ENCODE measurements at places on chromosomes 4 and X.

DNA sequence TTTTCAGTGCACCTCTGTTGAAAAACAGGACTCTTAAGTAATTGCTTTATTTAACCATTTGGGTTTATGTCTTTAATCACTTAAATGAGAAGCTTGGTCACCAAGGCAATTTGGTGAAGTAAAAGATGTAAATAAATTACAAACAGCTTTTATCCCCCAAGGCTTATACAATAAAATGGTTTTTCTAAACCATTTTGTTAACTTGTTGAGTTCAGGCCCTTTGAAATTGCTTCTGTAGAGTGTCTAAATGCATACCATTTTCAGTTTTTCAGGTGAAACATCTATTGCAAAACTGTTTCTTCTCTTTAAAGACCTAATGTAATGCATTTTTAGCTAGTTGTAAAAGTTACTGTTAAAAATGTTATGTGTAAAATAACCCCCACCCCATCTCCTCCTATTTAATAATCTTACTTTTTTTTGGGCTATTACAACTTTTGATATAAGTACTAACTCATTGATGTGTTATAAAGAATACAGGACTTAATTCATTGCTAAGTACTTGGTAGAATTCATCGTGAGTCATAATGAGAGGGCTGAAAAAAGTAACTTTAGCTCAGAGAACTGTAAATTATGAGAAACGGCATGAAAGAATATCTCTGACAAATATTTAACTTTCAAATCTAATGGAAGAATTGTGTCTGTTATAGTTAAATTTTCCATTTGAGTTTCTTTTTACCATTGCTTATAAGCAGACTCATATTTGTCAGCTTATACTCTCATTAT, 4.5 kb downstream of the RAPGEF2 start:
- DNase-seq: no peak

DNA sequence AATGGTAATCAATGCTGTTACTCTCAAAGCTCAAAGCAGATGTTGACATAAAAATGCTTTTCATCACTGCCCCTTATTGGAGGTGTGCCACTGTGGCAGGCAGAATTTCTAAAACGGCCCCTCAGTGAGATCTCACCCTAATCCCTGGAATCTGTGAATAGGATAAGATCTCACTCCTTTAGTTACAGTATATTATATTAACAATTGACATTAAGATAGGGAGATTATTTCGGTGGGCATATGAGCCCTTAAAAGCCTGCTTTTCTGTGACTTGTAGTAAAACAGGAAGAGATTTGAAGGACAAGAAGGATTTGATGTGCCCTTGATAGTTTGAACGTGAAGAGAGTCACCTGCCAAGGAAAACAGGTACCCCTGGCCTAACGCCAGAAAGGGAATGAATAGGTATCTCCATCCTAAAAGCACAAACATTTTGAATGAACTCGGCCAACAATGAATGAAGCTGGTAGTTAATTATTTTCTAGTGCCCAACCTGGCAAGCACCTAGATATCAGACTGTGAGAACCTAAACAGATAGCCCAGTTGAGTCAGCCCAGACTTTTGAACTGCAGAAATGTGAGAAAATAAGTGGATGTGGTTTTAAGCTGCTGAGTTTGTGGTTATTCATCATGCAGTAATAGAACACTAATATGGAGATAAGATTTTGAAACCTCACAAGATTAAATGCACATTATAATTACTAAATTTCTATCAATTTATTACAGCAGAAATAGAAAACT, 881.6 kb downstream of the PCDH18 start:
- no peak for DNase-seq

- peak; percentile 65 for DNase-seq
Observed at GRCh38 chrX:135520022-135520552, 373 bp upstream of the INTS6L start.

DNA sequence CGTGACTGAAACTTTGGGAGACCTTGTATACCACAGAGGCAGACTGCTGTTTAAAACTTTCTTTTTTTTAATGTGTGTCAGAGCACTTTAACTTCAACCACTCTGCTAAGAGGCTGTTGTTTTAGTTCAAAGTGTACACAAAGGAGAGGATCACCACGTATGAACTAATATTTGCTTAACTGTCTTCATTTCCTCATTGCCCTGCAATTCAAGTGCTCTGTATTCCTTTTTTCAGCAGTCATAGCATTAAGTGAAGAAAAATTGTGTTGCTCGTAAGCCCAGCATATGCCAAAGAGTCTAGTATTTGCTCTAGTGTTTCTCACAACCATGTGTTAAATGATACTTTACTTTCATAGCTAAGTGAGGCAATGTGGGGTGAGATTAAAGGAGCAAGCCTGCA, 63.0 kb upstream of the HHIP start:
- DNase-seq: no peak

- no peak for DNase-seq
Observed at GRCh38 chrX:153374426-153374825, 26.7 kb downstream of the PNMA6E start.

- no peak for DNase-seq
Observed at GRCh38 chr4:169663831-169664230, 43.5 kb downstream of the CLCN3 start.

- no peak for DNase-seq
Observed at GRCh38 chr4:77899607-77900006, 37.0 kb downstream of the MRPL1 start.

GRCh38 chr4:81528200-81528599, 56.5 kb upstream of the RASGEF1B start:
- DNase-seq: no peak

All from renal cortex interstitium (tissue), 15 donors.